ENCODE measurements at places on chromosomes 5 and 9.

- no peak for DNase-seq
Observed at GRCh38 chr5:168813184-168813968, 234.2 kb upstream of the PANK3 start.

- DNase-seq, result no peak
Observed at GRCh38 chr5:172640139-172640538, 924 bp upstream of the NEURL1B start.

DNA sequence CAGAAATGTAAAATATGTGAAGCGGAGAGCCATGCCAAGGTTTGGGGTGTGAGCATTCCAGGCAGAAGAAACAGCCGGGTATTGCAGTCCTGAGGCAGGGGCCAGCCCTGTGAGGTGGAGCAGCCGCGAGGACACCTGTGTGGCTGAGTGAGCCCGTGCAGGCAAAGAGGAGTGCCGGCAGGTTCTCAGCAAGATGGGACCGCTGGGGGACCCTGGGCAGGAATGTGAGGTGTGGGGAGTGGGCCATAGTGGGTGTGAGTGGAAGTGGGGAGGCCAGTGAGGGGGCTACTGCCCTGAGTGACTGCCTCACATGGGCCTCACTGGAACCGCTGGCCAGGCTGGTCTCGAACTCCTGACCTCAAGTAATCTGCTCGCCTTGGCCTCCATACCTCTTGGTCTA, 8.1 kb upstream of the PRR7 start:
- no peak for DNase-seq

DNA sequence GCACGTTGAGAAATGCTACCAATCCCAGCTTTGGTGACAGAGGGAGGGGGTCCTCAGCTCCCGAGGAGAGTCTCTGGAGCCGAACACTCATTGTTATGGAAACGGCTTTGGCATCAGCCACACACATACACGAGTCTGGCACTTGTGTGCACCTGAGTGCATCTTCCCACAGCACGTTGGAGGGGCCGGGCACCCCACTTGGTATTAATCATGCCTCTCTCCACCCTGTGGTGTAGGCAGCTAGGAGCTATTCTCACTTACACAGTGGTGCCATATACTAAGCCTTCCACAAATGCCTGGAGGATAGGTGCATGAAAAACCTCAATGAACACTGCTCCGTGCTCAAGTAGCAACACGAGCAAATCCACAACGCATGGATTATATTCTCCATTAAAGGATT, 133.9 kb upstream of the PANK3 start:
- DNase-seq, result no peak

DNA sequence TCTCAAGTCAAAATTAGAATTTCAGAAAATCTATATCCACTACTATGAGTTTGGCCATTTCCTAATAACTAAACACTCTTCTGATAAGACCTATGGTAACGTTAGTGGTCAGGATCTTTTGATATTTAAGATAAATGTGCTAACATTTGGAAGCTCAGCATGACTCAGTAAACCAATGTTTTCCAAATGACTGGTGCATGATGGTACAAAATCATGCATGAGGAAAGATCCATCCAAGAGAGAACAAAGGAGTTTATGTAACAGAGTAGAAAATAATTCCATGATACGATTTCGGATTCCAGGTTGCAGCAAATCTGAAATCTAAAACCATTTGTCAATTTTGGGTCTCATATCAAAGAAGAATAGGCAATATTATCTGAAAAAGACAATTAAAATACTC, 279.2 kb downstream of the NSG2 start:
- no peak for DNase-seq

- no peak for DNase-seq
Observed at GRCh38 chr5:85337435-85337834, 952.8 kb upstream of the EDIL3 start.

DNA sequence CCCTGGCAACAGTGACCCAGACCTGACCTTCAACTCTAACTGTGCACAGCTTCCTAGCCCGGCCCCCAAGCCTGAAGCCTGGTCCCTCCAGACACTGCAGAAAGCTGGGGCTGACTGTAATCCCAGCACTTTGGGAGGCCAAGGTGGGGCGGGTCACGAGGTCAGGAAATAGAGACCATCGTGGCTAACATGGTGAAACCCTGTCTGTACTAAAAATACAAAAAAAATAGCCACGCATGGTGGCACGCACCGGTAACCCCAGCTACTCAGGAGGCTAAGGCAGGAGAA, 35.9 kb downstream of the ADAMTS2 start:
- DNase-seq, result no peak

GRCh38 chr5:74179179-74179578, 461.3 kb downstream of the ENC1 start:
- no peak for DNase-seq

DNA sequence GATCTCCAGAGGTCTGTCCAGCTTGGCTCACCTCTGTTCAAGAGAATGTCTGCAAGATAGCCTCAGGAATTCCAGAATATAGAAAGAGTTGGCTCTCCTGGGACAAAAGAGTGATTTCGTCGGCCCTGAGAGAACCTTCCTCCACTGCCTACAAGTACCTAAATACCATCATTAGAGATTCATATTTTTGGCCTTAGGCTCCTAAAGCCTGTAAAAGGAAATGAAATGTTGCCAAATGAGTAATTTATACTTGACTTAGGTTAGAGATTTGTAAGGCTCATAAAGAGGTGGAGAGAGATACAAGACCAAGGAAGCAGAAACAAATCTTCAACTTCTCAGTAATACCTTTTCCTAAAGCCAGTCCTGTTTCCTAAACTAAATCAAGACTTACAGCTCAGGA, 146.2 kb downstream of the CCDC192 start:
- DNase-seq, result no peak

DNA sequence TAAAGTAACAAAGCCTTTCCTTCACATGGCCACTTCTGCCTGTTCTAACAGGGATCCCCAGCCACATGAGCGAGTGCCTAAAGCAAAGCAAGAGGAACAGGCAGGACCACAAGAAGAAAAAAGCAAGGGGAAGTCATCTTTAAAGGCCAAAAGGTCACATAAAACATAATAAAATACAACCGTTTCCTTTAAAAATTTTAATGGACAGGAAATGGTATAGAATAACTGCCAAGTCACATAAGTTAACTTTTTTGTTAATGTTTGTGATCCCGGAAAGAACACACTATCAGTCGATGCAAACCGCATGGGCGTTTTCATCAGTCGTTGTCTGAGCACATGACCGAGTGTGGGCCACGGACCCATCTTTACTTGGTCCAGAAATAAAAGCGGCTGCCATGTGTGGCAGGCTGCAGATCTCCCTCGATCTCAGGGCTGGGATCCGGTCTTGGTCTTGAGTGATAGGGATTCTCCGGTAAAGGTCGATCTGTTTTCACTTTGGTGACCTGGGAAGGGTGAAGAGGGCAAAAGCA, 15.6 kb downstream of the NDUFA8 start:
- no peak for DNase-seq

Data from GM06990 (cell line).